ENCODE measurements at places on chromosomes 6 and 20. TPM values are rescaled to one million over a fixed set of nuclear protein-coding genes. Genes with fewer than 3 reads are reported as not detected.

The DOK5 gene
- 17.3 TPM for total RNA-seq

The EYA4 gene
- not detected for total RNA-seq

The ME1 gene
- total RNA-seq, result not detected

DNA sequence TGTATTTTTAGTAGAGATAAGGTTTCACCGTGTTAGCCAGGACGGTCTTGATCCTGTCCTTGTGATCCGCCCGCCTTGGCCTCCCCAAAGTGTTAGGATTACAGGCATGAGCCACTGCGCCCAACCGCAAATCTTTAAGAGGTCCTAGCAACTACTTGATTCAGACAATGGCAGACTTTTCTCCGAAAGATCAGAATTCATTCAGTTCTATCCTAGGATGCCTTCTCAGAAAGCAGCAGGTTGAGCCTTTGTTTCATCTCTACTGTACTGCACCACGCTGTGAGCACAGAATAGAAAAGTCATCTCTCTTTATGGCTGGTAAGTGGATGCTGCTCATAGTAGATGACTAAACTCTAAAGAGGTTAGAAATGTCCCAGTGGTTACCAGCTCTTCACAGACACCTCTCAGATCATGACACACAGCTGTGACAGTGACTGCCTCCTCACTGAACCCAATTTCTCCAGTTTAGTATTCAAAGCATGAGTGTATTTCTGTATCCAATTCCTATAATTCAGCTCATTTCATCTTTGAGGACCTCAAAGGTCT, 6.0 kb upstream of the HSF2 start:
- DNase-seq, result no peak

GRCh38 chr20:11219192-11219591, 545.4 kb upstream of the JAG1 start:
- no peak for DNase-seq

- no peak for DNase-seq
These were observed 539.1 kb downstream of the CD83 start for GRCh38 chr6:14656649-14657048.

GRCh38 chr6:25486550-25486949, 165.5 kb upstream of the SCGN start:
- no peak for DNase-seq

Data from activated naive CD4-positive, alpha-beta T cell treated with anti-CD3 and anti-CD28 coated beads, Interleukin-2, amount 50 U/mL, for 72 hours (primary cell).